ENCODE measurements at places on chromosomes 2 and 18. TPM values are rescaled to one million over a fixed set of nuclear protein-coding genes. Genes with fewer than 3 reads are reported as not detected.

The NOSTRIN gene
- polyA plus RNA-seq: 15.5 TPM

The CRYBA2 gene
- 0.08 TPM for polyA plus RNA-seq

The RGPD4 gene
- polyA plus RNA-seq: not detected

The IL1A gene
- 1.1 TPM for polyA plus RNA-seq

The PROKR1 gene
- polyA plus RNA-seq: 0.01 TPM

The DSC1 gene
- not detected for polyA plus RNA-seq

The ASB18 gene
- not detected for polyA plus RNA-seq

The FIGN gene
- 0.42 TPM for polyA plus RNA-seq

The TLX2 gene
- polyA plus RNA-seq: 0.03 TPM

The C1D gene
- 38.3 TPM for polyA plus RNA-seq

The TNFAIP6 gene
- 134 TPM for polyA plus RNA-seq

The ATP8B1 gene
- 9.9 TPM for polyA plus RNA-seq

The GPD2 gene
- polyA plus RNA-seq: 8.1 TPM

The ANKRD30BL gene
- polyA plus RNA-seq: not detected

The RAB6C gene
- 0.03 TPM for polyA plus RNA-seq

The KYNU gene
- polyA plus RNA-seq: 33.9 TPM

The CNGA3 gene
- 0.06 TPM for polyA plus RNA-seq

The COL3A1 gene
- polyA plus RNA-seq: 45.3 TPM

Measured in lung (tissue), 17 donors.